ENCODE measurements at places on chromosomes 1 and 21. TPM values are rescaled to one million over a fixed set of nuclear protein-coding genes. Genes with fewer than 3 reads are reported as not detected.

KCNN3 gene
- 0.05 TPM for total RNA-seq

SLC50A1 gene
- total RNA-seq = 34.4 TPM

CD5L gene
- total RNA-seq = not detected

GUCA2B gene
- total RNA-seq = 0.19 TPM

OVAAL gene
- not detected for total RNA-seq

C1orf21 gene
- 8.0 TPM for total RNA-seq

ANXA9 gene
- 0.83 TPM for total RNA-seq

KCNT2 gene
- total RNA-seq = not detected

All from A549 treated with CpdA at 1 μM for 4 hours (cell line).